DND-41 (cell line): ENCODE measurements at places on chromosomes 4 and X.

DNA sequence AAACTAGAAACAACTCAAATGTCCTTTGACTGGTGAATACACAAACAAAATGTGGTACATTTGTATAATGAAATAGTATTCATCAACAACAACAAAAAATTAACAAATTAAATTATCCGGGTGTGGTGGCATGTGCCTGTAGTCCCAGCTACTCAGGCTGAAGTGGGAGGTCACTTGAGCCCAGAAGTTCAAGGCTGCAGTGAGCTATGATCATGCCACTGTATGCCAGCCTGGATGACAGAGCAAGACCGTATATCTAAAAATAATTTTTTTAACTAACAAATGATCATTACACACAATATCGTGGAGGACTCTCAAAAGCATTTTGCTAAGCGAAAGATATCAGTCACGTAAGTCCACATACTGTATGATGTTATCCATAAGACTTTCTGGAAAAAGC is 71.6 kb upstream of the SORBS2 start:
- no peaks in the 10 kb centered on the region for H3K27me3 ChIP-seq
- no peak for DNase-seq
- no peaks in the 10 kb centered on the region for H3K4me1 ChIP-seq
- H3K36me3 ChIP-seq = no peaks in the 10 kb centered on the region
- no peak overlapping the region for H3K27ac ChIP-seq

GRCh38 chr4:39544580-39545315 is 17.5 kb upstream of the UGDH start:
- H3K4me1 ChIP-seq = no peaks in the 10 kb centered on the region
- no peaks in the 10 kb centered on the region for H3K27me3 ChIP-seq
- H3K4me3 ChIP-seq = no peak overlapping the region
- H3K27ac ChIP-seq = no peak overlapping the region
- H3K36me3 ChIP-seq = no peaks in the 10 kb centered on the region

DNA sequence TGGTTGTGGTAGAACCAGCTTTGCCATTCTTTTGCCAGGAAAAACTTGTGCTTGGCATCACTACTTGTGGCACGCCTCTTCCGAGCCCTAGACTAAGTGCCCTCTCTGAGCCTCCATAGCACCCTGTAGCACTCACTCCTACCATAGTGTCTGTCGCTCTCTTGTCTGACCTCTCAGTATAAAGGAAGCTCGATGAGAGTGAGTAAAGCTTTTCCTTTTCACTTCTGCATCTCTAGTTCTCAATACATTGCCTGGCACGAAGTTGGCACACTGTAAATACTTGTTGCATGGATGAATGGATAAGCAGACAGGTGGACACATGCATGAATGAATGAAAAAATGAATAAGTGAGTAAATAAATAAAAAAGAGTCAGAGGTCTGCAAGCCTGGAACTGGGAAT is 48.3 kb downstream of the TLR10 start:
- H3K27me3 ChIP-seq = no peaks in the 10 kb centered on the region
- H3K27ac ChIP-seq = no peak overlapping the region
- no peaks in the 10 kb centered on the region for H3K36me3 ChIP-seq
- DNase-seq = no peak
- H3K4me1 ChIP-seq = no peaks in the 10 kb centered on the region

- no peak overlapping the region for H3K4me3 ChIP-seq
- peaks cover 24% of the 10 kb centered on the region for H3K4me1 ChIP-seq
- DNase-seq = no peak
- H3K36me3 ChIP-seq = no peaks in the 10 kb centered on the region
Measured at GRCh38 chrX:79336869-79337815, 30.0 kb downstream of the ITM2A start.

GRCh38 chr4:2451821-2452785 is 16.8 kb upstream of the RNF4 start:
- H3K4me3 ChIP-seq = no peak overlapping the region
- no peaks in the 10 kb centered on the region for H3K36me3 ChIP-seq

DNA sequence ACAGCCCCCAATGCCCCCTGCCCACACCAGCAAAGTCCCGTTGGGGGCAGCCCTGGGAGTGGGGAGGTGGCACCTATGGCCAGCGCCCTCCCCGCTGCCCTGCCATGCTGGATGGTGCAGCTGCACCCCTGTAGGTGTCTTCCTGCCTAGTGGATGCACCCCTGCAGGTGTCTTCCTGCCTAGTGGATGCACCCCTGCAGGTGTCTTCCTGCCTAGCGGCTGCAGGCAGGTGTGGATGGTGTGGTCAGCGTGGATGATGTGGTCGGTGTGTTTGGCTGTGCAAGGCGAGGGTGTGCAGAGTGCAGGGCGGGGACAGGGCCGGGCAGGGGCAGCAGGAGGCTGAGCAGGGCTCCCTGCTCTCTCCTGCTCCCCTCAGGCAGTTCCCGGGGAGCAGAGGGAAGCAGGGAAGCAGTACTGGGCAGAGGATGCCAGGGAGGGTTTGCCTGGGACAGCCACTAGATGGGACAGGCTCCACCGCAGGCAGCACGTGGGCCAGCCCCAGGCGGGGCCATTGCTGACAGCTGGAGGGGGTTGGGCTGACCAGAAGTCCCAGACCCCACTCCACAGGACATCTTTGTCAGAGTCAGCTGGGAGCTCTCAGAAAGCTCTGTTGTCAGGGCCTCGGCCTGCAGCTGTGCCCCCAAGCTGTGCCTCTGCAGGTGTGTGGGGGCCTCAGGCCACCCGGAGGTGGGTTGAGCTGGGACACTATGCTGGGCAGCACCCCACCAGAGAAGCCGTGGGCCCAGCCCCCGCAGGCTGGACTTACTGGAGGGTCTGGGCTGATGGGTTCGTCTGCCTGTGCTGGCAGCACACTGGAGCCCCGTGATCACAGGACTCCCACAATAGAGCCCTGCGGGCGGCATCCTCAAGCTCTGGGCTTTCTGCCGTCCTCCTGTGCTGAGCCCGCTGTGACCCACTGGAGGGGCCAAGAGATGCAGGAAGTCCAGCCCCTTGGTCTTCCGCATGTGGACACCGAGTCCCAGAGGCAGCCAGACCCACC is 23.7 kb downstream of the DOK7 start:
- no peaks in the 10 kb centered on the region for H3K4me1 ChIP-seq
- DNase-seq = no peak
- H3K4me3 ChIP-seq = no peak overlapping the region
- H3K36me3 ChIP-seq = no peaks in the 10 kb centered on the region
- no peak overlapping the region for H3K27ac ChIP-seq

DNA sequence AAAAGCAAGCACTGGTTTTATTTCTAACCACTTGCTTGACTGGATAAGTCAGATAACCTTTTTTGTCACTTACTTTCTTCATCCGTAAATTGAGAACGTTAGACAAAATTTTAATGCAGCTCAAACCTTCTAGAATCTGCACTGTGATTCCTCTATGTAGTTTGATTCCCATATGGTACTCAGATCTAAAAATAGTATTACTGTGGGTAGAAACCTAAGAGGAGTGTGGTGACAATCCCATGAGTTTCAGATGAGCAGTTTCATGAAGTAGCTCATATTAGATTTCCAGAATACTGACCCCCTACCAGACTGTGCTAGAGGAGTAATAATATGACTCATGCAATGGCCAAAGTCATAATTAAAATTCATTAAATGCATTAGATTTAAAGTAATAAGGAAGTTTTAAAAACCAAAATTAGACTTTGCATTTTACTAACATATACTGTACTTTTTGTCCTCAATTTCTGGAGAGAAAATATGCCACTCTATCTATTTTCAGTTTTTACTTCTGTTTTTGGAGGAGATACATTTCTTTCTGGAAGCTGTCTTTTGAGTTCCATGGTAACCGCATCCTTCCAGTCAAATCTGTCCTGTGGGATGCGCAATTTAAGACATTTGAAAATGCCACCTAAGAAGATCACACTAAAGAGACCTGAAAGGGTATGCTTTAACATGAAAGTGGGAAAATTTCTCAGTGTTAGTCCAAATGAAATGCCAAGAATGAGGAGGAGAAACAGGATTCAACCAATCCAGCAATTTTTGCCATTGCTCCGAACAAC is 64.1 kb upstream of the GPM6A start:
- no peak overlapping the region for H3K27ac ChIP-seq
- no peaks in the 10 kb centered on the region for H3K4me1 ChIP-seq
- no peak for DNase-seq
- H3K27me3 ChIP-seq = no peaks in the 10 kb centered on the region

- peaks cover 12% of the 10 kb centered on the region for H3K4me1 ChIP-seq
- H3K4me3 ChIP-seq = no peak overlapping the region
- no peaks in the 10 kb centered on the region for H3K36me3 ChIP-seq
Measured at GRCh38 chr4:73523126-73523525, 41.6 kb downstream of the AFM start.

GRCh38 chrX:101685923-101686322 is 26.3 kb upstream of the ARMCX2 start:
- H3K4me3 ChIP-seq = no peak overlapping the region
- no peak overlapping the region for H3K27ac ChIP-seq
- H3K4me1 ChIP-seq = no peaks in the 10 kb centered on the region
- H3K36me3 ChIP-seq = no peaks in the 10 kb centered on the region

- H3K27me3 ChIP-seq = no peaks in the 10 kb centered on the region
- peaks cover 96% of the 10 kb centered on the region for H3K36me3 ChIP-seq
- no peak overlapping the region for H3K27ac ChIP-seq
Measured at GRCh38 chr4:445410-445809, 53.5 kb downstream of the ZNF721 start.

DNA sequence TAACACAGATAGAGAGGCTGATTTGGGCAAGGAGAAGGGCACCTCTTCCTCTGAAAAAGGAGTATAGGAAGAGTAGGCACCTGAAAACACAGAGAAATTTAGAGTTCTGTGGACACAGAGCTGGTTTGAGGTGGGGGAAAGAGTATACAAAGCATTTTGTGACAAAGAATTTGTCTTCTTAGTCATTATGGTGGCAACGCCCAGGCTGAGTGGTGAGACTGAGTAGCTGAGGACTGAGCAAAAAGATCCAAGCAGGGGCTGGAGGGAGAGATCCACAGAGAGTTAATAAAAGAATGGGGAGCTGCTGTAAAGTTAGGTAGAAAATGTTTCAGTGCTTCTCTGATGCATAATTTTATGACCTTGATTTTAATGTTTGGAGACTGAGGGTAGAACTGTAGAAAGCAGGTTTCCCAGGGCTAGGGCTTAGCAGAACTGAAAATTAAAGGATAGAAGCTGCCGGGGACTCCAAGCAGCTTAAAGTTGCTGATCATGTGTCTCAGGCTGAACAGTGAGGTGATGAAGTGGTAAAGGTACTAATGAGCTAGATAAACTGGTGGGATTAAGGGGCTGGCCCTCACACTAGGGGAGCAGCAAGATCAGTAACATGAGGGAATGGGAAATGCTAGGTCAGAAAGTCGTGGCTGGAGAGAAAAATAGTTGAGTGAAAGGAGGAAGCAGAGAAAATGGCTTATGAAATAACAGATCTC is 118.9 kb downstream of the CEP44 start:
- H3K4me1 ChIP-seq = no peaks in the 10 kb centered on the region
- no peak for DNase-seq
- no peak overlapping the region for H3K4me3 ChIP-seq
- no peak overlapping the region for H3K27ac ChIP-seq
- no peaks in the 10 kb centered on the region for H3K27me3 ChIP-seq

DNA sequence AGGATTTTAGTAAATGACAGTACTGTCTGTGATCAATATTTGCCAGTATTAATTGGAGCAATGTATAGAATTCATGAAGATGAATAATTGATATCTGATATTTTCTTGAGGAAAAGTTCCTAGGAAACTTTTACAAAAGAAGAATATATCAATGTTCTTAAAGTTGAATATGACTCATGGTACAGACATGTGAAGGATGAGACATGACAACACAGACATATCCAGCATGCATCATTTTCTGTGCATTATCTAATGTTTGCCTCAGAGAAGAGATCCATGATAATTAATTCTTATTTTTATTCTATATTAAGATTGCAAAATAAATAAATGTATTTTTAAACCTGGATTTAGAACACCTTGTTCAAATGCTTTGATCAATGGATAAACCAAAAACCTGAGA is 452.9 kb upstream of the EPHA5 start:
- H3K27me3 ChIP-seq = no peaks in the 10 kb centered on the region
- H3K4me3 ChIP-seq = no peak overlapping the region
- H3K4me1 ChIP-seq = no peaks in the 10 kb centered on the region
- no peak overlapping the region for H3K27ac ChIP-seq
- H3K36me3 ChIP-seq = no peaks in the 10 kb centered on the region

DNA sequence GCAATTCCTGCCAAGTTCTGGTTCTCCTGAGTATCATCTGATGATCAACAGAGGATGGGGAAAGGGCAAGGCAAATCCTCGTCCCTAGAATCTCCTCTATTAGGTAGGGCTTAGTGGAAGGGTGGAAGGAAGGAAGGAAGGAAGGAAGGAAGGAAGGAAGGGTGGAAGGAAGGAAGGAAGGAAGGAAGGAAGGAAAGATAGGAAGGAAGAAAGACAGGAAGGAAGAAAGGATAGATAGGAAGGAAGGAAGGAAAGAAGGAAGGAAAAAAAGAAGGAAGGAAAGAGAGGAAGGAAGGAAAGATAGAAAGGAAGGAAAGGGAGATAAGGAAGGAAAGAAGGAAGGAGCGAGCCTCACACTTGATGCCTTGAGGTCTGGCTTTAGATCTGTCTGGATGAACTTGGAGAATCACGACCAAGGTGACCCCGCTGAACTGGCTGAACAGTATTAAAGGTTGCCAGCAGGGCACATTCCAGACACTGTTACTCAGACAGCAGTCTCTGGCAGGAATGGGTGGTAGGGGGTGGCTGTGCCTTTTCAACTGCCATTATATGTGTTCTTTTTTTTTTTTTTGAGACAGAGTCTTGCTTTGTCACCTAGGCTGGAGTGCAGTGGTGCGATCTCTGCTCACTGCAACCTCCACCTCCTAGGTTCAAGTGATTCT is 57.1 kb downstream of the MAP7D2 start:
- no peaks in the 10 kb centered on the region for H3K36me3 ChIP-seq
- H3K27me3 ChIP-seq = no peaks in the 10 kb centered on the region
- DNase-seq = no peak
- H3K4me1 ChIP-seq = peaks cover 44% of the 10 kb centered on the region
- no peak overlapping the region for H3K4me3 ChIP-seq

GRCh38 chr4:110064295-110064694 is 134.1 kb downstream of the ELOVL6 start:
- H3K4me3 ChIP-seq = no peak overlapping the region
- H3K27me3 ChIP-seq = no peaks in the 10 kb centered on the region
- DNase-seq = no peak
- H3K36me3 ChIP-seq = no peaks in the 10 kb centered on the region
- H3K4me1 ChIP-seq = peaks cover 20% of the 10 kb centered on the region

DNA sequence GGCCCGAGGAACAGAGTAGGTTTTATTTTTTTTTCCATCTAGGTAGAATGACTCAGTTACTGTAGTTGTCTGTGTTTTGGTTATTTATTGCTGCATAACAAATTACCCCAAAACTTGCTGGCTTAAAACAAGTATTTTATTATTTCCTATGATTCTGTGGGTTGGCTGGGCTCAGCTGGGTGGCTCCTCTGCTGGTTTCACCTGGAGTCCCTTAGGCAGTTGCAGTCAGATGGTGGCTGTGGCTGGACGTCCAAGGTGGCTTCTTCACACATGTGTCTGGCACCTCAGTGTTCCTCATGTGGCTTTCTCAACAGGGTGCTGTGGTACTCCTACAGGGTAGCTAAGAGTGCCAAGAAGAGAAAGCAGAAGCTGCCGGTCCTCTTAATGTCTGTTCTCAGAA is 115.8 kb downstream of the PHEX start:
- H3K27ac ChIP-seq = no peak overlapping the region
- DNase-seq = no peak
- no peaks in the 10 kb centered on the region for H3K4me1 ChIP-seq
- H3K27me3 ChIP-seq = no peaks in the 10 kb centered on the region
